Immature natural killer cell (primary cell): ENCODE measurements at places on chromosomes 4 and X.
A peak's percentile ranks its signal among the peaks of the same experiment; 100 is the strongest.

GRCh38 chrX:39519566-39520301 lies 578.0 kb downstream of the BCOR start:
- DNase-seq, result no peak

DNA sequence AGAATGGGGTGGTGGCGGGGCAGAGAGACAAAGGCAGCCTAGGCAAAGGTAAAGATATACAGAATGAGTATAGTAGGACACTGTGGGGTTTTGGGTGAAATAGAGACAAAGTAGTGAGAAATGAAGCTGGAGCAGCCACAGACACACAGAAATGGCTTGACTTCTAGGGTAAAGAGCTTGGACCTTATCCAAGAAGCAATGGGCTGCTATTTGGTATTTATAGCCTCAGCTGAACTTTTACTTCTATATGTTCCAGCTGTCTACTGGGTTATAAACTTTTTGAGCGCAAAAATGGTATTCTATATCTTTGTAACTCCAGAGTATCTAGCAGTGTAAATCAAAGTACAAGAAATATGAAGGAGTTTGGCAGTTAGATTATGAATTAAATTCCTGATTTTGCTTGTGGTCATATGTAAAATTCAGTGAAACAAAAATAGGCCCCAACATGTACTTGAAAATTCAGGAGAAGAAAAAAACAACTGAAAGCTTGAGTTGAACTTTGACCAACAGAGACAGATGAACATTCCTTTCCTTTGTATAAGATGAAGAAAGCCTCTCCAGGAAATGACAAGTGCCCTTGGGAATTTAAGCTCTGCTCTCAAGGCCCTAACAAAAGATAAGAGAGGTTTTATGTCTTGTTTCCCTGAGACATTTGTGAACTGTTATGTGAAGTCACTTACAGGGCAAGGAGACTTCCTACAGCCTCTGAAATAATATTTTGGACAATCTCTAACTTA lies 354.1 kb downstream of the CHIC1 start:
- no peak for DNase-seq

DNA sequence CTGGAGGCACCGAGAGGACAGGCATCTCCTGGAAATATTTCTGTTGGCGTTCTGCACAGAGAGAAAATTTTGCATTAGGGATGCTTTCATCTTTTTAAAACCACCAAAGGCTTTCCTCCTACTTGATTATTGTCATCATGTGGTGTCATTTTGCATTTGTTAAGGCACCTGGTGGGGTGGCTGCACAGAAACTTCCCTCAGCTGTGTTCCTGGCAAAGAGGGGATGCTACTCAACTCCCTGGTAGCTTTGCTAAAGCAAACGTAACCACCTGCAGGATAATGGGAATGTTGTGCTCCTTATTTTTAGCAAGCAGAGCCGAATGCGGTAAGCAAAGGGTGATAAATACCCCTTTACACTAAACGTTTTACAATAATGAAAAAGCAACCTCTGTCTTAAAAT lies 229.8 kb downstream of the STIM2 start:
- DNase-seq, result no peak

GRCh38 chr4:186948361-186949242 lies 224.9 kb upstream of the FAT1 start:
- no peak for DNase-seq

- no peak for DNase-seq
These were observed 167.9 kb upstream of the GLRA2 start for GRCh38 chrX:14361435-14361834.

DNA sequence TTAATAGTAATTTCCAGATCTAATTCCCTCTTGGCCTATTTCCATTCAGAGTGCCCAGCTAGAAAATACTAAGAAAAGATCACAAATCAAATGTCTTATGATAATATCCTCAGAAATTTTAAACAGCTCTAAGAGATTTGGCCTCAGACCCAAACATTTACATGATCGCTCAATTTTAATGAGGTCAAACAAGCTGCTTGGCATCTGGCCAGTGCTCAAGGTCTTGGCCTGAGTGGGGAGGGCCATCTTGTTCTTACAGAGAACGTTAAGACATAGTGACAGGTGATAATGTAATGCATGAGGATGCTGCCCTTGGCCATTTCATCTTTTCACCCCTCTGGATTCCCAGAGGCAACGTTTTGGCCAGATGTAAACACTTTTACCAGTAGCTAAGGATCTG lies 159.2 kb upstream of the SLC7A11 start:
- no peak for DNase-seq

DNA sequence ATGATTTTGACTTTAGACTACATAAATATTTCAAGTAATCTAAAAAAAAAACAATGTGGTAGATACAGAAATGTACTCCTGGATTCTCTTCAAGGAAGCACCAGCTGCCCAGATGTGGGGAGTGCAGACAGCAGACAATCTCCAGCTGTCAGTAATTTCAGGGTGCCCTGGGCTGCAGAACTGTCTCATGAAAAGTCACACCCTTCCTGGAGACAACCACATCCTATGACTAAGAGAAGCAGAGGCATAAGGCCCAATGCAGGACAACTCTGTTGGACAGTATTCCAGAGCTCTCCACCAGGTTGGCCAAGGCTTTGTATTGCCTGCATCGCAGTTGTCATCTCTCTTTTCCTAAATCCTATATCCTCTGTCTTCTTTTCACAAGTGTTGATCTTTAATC lies 34.4 kb upstream of the BLTP1 start:
- peak; percentile 45 for DNase-seq

- DNase-seq, result no peak
These were observed 193.3 kb downstream of the ANKRD50 start for GRCh38 chr4:124519196-124519595.

- no peak for DNase-seq
These were observed 7.2 kb downstream of the GTPBP6 start for GRCh38 chrX:311156-312129.

GRCh38 chrX:138858438-138858837 lies 146.9 kb upstream of the FGF13 start:
- no peak for DNase-seq

GRCh38 chr4:105966051-105966450 lies 70.8 kb downstream of the NPNT start:
- DNase-seq, result no peak

- DNase-seq, result no peak
These were observed 18.2 kb downstream of the SLC25A43 start for GRCh38 chrX:119417376-119417775.

GRCh38 chrX:42027367-42028000 lies 104.1 kb upstream of the CASK start:
- DNase-seq, result no peak

- DNase-seq, result no peak
These were observed 37.2 kb upstream of the PTPN13 start for GRCh38 chr4:86556791-86557415.

- no peak for DNase-seq
These were observed 187.0 kb upstream of the RBPJ start for GRCh38 chr4:26133840-26134239.

DNA sequence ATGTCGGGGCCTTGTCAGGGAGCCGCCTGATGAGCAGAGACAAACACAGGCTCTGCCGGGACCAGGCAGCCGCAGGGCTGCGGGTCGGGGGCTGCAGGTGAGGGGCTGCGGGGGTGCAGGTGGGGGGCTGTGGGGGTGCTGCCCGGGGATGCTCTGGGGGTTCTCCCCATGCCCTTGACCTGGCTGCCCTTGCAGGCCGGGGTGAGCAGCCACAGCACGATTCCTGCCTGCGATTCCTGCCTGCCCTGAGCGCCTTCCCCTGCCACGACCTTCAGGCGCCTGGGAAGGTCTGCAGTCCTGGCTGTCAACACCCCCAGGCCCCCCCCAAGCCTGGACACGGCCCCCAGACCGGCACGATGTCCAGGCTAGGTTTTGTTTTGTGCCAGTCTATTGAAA lies 106.3 kb downstream of the FAM53A start:
- DNase-seq, result no peak

DNA sequence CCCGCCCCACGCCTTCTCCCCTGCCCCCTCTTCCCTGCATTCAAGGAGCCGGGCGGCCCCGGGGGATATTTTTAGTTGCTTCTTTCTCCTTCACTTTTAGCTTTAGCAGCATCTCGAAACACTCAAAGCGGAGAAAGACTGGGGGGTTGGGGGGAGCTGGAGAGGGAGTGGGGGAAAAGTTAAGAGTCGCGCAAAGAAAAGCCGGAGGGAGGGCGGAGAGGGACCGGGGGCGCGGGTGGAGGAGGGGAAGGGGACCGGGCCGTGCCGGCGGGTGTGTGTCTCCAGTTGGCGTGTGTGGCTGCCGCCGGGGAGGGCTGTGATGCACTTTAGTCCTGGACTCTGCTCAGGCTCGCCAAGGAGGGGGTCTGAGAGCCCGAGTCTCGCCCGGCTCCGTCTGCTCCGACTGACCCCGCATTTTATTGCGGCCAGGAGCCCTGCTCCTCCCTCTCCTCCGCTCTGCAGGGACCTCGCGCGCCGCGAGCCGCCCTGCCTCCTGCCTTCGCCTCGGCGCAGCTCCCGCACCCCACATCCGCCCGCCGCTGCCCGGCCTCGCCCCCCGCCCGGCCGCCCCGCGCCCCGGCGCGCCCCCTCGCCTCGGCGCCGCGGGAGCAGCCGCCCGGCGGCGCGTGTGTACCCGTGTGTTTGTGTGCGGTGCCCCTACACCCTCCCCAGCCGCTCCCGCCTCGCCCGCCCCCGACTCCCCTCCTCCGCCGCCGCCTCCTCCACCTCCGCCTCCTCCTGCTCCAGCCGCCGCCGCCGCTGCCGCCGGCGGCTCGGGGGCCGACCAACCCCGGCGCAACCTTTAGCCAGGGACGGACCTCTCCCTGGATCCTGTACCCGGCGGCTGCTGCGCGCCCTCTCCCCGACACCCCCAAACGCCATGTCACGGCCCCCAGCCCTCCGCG lies 1.4 kb downstream of the ZNF827 start:
- DNase-seq, result peak; percentile 61

DNA sequence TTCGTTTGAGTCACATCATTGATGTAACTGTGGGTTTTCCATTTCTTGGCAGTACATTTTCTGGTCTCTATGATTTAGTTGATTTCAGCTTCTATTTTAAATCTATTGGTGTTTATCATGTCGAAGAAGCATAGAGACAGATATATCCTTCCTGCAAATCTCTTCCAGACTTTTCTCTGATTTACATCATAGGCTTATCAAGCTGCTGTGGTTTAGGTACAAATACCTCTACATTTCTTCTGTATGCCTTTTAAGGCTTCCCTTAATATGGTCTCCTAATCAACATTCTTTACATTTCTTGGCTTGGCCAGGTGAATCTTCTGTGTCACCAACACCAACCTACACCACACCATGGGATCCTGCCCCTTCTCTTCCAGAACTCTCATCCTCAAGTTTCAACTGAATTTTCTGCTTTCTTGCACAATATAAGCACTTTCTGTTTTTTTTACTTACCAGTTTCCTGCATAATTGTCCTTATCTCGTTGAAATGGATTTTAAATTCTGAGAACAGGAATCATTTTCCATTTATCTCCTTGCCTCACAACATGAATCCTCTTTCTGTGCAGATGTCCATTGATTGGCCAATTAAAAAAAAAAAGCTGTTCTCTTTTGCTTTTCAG lies 626.9 kb downstream of the ANKRD50 start:
- no peak for DNase-seq

- DNase-seq, result no peak
These were observed 81.3 kb upstream of the TSPAN5 start for GRCh38 chr4:98739751-98740150.

DNA sequence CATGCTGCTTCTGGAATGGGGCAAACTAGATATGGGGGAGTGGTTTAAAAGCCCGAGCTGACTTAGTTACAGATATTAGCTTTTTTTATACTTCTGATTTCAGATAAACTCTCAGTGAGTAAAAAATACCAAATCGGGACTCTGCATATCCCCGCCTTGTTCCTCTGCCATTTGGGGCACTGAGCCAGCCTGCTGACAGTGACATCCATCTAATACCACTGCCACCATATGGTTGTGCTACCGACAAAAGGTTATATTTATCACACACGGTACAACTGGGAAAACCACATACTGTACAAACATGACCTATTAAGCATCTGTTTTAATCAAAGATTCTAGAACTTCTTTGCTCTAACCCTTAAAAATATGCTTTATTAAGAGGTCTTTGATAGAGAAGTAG lies 78.7 kb downstream of the GALNT7 start:
- no peak for DNase-seq

DNA sequence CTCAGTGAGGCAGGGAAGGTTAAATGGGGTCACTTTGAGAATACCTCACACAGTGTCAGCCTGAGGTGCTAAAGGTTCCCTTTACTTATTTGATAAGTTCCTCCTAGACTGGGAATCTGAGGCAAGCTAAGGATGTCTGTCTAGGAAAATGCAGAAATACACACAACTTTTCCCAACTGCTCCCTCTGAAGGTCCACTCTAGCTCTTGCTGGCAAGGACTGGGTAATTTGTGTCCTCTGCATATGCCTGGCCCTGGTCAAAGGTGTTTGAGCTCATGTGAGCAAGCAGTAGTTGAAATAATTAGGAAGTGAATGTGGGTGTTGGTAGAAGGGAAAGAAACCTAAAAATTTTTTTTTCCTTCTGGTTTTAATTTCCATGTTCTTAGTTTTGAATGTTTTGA lies 21.3 kb downstream of the TXLNG start:
- no peak for DNase-seq

- no peak for DNase-seq
These were observed 380.6 kb downstream of the MAPK10 start for GRCh38 chr4:85979276-85979675.

DNA sequence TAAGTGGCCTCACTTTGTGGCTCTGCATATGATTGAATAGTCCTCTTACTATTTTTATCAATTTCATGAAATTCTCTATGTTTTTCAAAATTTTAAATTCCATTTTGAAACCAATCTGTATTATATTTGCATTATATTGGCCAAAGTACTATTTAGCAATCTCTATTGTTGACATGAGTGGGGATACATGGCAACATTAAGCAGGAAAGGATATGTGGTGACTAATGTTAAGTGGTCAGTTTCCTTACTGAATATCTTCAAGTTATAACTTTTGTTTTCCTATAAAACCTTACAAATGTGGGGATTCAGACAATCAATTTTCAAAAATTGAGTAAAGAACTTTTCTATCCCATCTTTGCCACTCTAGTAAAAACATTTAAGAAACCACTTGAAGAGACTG lies 10.2 kb downstream of the BBS7 start:
- no peak for DNase-seq

- no peak for DNase-seq
These were observed 147.3 kb downstream of the KLHL13 start for GRCh38 chrX:117969328-117969727.

- peak; percentile 10 for DNase-seq
These were observed 668.0 kb upstream of the LCORL start for GRCh38 chr4:18689308-18690115.
